SJSA1 (cell line): ENCODE measurements at places on chromosomes 11 and 22. TPM values are rescaled to one million over a fixed set of nuclear protein-coding genes. Genes with fewer than 3 reads are reported as not detected.

- no peak for DNase-seq
Observed at GRCh38 chr11:96112192-96113128, 188.6 kb upstream of the MTMR2 start.

DNA sequence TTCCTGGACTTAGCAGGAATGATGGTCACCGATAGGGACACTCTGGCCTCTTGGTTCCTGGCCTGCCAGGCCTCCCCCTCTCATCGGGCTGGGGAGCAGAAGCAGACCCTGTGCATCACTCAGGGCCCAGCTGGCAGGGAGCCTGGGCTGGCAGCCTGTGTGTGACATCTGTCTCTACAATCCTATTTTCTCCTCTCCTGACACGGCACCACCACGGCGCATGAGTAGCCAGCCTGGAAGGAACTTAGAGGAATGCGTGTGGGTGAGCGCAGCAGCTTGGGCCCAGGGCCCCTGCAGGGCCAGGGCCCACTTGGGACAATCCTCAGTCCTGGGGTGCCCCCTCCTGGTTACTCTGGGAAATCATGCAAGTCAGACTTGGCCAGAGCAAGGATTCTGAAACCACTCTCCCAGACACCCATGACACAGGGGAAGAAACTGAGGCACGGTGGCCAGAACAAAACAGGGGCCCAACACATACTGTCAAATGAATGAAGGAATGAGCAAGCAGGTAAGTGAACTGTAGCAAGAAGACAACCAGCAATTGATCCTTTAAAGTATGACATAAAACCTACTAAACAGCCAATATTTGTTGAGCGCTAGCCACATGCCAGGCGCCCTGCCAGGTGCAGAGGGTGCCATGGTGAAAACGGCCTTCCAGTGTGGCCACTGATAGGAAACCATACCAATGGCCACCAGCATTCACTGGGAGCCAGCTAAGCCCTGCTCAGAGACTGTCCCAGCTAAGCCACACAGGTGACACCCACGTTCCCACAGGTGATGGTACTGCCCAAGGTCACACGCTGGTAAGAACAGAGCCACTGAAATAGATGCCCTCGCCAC is 13.3 kb downstream of the RSPH14 start:
- DNase-seq, result peak; percentile 83

- DNase-seq, result no peak
Observed at GRCh38 chr22:46568102-46568809, 30.8 kb upstream of the CELSR1 start.

- no peak for DNase-seq
Observed at GRCh38 chr22:42905702-42906183, 48.7 kb upstream of the ARFGAP3 start.

DNA sequence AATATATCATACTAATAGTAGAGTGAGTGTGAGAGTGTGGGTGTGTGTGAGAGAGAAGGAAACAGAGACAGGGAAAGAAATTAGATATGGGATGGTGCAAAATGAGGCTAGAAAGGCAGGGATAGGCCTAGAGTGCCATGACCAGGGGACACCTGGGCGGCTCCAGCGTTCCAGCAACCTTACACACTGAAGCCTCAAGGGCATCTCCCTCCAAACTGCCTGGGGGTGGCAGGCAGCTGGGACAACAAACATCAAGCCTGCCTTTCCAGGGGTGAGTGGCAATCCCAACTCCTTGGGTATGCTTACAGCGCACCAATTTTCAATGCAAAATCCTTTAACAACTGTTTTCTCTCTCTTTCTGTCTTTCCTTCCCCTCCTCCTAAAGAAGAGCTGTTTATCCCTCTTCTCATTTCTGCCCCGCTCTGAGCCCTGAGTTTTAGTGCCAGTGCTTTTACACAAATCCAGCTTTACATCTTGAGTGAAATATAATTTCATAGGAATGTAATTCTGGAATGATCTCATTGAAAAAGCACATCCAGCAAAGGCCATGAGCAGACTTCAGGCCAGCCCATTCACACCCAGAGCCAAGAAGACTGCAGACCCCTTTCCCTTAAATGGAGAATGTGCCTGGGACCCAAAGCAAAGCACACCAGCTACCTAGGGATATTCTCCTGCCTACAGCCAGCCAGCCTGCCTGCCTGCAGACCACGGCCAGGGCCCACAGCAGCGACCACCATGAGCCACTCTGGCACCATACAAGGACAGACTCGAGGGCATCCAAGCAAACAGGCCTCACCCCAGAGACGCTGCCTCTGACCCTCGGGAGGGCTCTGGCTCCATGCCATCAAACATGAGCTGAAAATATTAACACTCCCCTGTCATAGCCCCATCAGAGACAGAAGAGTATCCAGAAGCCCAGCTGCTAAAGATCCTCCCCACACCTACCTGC is 90.3 kb downstream of the RPL27A start:
- DNase-seq, result no peak

DNA sequence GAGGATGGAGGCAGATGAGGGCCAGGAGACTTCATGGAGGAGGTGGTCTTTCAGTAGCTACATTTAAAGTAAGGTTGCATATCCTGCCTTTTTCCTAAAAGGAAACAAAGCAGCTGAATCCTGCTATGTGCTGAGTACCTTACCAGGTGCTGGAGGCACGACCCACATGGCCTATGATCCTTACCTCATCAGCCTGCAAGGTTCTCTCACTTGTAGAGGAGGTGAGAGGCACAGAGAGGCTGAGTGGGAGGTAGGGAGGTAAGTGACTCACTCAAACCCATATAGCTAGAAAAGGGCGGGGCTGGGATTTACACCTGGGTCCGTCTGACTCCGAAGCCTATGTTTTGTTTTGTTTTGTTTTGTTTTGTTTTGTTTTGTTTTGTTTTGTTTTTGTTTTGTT is 75.8 kb downstream of the BUD13 start:
- no peak for DNase-seq

- DNase-seq, result no peak
Observed at GRCh38 chr22:44462246-44463010, 35.6 kb downstream of the RTL6 start.

DNA sequence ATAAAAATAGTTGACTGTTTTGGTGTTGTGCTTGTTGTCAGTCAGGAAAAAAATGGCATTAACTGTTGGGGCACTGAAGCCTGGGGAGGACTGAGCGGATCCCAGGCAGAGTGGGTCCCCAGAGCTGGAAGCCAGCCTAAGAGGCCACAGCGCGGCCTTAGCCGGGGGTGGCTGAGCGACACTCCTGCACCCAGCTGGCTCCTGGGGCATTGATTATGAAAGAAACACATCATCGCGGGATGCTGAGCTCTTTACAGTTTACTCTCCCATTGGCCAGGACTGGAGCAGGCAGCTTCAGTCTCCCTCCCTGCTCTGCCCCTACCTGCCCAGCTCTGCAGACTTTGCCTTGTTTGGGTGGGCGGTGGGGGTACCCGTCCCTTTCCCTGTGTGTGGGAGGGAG is 121.5 kb downstream of the ST3GAL4 start:
- DNase-seq, result no peak

DNA sequence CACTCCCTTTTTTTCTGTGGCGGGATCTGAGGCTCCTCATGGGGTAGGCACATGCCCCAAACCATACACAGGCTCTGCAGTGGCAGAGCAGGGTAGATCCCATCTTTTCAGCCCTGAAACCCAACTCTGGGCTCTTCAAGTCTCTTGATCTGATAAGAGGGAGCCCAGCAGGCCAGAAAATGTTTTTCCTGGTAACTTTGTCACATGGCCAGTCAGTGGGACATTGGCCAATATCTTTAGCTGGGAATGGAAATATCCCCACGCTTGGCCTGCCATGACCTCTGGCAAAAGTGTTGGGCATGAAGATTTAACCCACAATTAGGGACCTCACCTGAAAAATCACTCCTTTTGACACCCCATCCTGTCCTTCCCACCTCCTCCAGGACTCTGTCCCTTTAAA is 8.1 kb downstream of the INPP5J start:
- no peak for DNase-seq

GRCh38 chr11:109305009-109305408 is 117.0 kb upstream of the C11orf87 start:
- no peak for DNase-seq

- no peak for DNase-seq
Observed at GRCh38 chr11:35043936-35044335, 95.0 kb upstream of the CD44 start.

- no peak for DNase-seq
Observed at GRCh38 chr11:130606781-130607511, 158.5 kb downstream of the ADAMTS15 start.

DNA sequence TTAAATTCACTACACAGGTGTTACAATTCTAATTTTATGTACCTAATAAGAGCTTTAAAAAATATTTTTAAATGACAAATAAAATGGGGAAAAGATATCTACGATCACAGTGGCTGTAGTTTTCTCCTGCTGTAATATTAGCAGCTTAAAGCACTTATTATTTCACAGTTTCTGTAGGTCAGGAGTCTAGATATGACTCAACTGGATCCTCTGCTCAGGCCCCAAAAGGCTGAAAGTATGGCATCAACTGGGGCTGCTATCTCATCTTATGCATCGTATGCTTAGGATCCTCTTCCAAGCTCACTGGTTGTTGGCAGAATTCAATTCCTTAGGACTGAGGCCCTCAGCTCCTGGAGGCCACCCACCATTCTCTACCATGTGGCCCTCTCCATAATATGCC is 12.8 kb downstream of the FBXO3 start:
- no peak for DNase-seq

GRCh38 chr11:91066456-91067047 is 843.7 kb upstream of the CHORDC1 start:
- DNase-seq, result no peak

- no peak for DNase-seq
Observed at GRCh38 chr22:44410451-44410991, 87.5 kb downstream of the RTL6 start.

- no peak for DNase-seq
Observed at GRCh38 chr22:50444663-50445062, 30.2 kb downstream of the SBF1 start.

- DNase-seq, result no peak
Observed at GRCh38 chr11:23406131-23406819, 546.0 kb upstream of the CCDC179 start.

The KRTAP5-9 gene
- not detected in 2 replicates for total RNA-seq

The ANO1 gene
- total RNA-seq, result 0.72 and 1.4 TPM in 2 replicates

The FJX1 gene
- total RNA-seq, result 26.2 and 31.7 TPM in 2 replicates

The THY1 gene
- total RNA-seq, result 7.4 and 51.6 TPM in 2 replicates

The OR5A1 gene
- not detected in 2 replicates for total RNA-seq

The A4GALT gene
- total RNA-seq, result 11.2 and 12.3 TPM in 2 replicates

The BTBD10 gene
- 92.6 and 98.6 TPM in 2 replicates for total RNA-seq

The HTR3A gene
- total RNA-seq, result not detected in 2 replicates

The TRIM29 gene
- total RNA-seq, result not detected in 2 replicates

The IFITM2 gene
- total RNA-seq, result 6.0 and 16.3 TPM in 2 replicates

The GPHA2 gene
- total RNA-seq, result not detected in 2 replicates
